ENCODE measurements at places on chromosomes 12 and 14. TPM values are rescaled to one million over a fixed set of nuclear protein-coding genes. Genes with fewer than 3 reads are reported as not detected.

The TAS2R13 gene
- 2.0 TPM for total RNA-seq

The PTGDR gene
- 0.16 TPM for total RNA-seq

The P2RX2 gene
- not detected for total RNA-seq

The SLCO1B1 gene
- total RNA-seq: 0.18 TPM

The RTL1 gene
- total RNA-seq: not detected

The PRKAB1 gene
- 34.5 TPM for total RNA-seq

The TMPRSS12 gene
- total RNA-seq: not detected

The LPAR5 gene
- total RNA-seq: 0.19 TPM

The RAD9B gene
- 3.8 TPM for total RNA-seq

The KCNMB4 gene
- total RNA-seq: not detected

The TMTC1 gene
- total RNA-seq: not detected

The C1QL4 gene
- total RNA-seq: 3.6 TPM

The HOXC12 gene
- total RNA-seq: 9.4 TPM

The ACOT4 gene
- total RNA-seq: 3.2 TPM

The GLIPR1 gene
- 1.9 TPM for total RNA-seq

The AMDHD1 gene
- total RNA-seq: 0.32 TPM

The RPL10L gene
- not detected for total RNA-seq

The PDZRN4 gene
- total RNA-seq: not detected

The ACYP1 gene
- total RNA-seq: 21.3 TPM

The KLRC4 gene
- total RNA-seq: not detected

The CCDC175 gene
- not detected for total RNA-seq

The NOVA1 gene
- total RNA-seq: not detected

The PLBD2 gene
- 41.1 TPM for total RNA-seq

The SIX1 gene
- 0.32 TPM for total RNA-seq

The SIX6 gene
- total RNA-seq: not detected

The MAPK1IP1L gene
- 81.8 TPM for total RNA-seq

The PRR4 gene
- total RNA-seq: 8.4 TPM

The PMCH gene
- not detected for total RNA-seq

The RHEBL1 gene
- 2.5 TPM for total RNA-seq

The APOF gene
- total RNA-seq: 0.18 TPM

The RAP1B gene
- total RNA-seq: 216 TPM

The SLC10A1 gene
- total RNA-seq: 2.6 TPM

The LRP10 gene
- 34.0 TPM for total RNA-seq

The LRFN5 gene
- not detected for total RNA-seq

The TM7SF3 gene
- 83.0 TPM for total RNA-seq

The BDKRB2 gene
- total RNA-seq: 1.4 TPM
